ENCODE measurements at places on chromosomes 5 and 9.

GRCh38 chr5:59189472-59190244, 606.8 kb downstream of the RAB3C start:
- DNase-seq = no peak

- DNase-seq = no peak
These were observed 86.9 kb upstream of the GDNF start for GRCh38 chr5:37926732-37927131.

DNA sequence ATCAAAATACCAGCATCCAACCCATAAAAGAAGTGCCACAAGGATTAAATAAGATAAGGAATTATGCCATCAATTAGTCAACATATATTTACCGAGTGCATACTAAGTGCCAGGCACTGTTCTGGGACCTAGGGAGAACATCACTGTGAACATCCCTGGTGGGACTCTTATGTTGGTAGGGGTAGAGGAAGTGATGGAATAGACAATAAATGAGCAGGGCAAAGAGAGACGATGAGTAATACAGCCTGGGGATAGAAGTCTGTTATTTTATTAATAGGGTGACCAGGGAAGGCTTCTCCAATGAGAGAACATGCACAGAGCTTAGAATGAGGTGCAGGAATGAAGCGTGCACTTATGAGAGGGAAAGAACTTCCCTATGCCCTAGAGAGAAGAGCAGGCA, 47.4 kb upstream of the VLDLR start:
- DNase-seq = no peak

GRCh38 chr5:428754-429452, 14.1 kb upstream of the EXOC3 start:
- no peak for DNase-seq

GRCh38 chr5:143153332-143154119, 250.0 kb downstream of the NR3C1 start:
- no peak for DNase-seq

GRCh38 chr9:125700791-125701190, 6.2 kb downstream of the MAPKAP1 start:
- DNase-seq = peak; percentile 56

DNA sequence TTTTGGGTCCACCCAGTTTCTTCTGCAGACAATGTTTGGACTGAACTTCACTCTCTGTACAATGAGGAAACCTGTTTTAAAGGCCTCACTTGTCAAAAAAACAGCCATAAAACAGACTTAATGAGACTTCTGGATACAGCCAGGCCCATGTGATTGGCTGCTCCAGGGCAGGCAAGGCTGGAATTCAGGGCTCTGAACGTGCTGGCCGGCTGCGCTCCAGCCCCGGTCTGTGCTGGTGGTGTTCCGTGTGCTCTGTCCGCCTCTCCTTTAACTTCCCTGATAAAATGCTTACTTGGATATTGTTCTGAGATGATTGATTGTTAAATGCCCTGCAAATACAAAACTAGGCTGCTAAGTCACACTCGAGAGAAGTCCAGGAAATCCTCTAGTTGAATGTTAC, 131.2 kb upstream of the KLF4 start:
- no peak for DNase-seq

DNA sequence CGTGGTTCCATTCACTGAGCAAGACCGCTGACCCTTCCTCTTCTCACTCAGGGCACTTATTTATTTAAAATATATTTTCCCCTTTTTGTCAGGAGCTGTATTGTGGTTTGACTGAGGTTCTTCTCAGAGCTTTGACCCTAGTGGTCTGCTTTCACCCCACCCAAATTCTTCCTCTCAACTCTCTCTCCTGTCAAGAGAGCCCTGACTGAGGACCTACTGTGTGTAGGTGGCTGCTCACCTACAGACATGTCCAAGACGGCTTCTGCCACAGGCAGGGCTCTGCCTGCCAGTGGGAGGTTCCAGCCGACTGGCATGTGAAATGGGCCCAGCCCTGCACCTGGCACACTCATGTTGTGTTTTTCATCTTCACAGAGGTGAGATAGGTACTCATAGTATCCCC, 5.2 kb downstream of the DCANP1 start:
- DNase-seq = no peak

GRCh38 chr9:125639057-125639456, 68.0 kb downstream of the MAPKAP1 start:
- no peak for DNase-seq

DNA sequence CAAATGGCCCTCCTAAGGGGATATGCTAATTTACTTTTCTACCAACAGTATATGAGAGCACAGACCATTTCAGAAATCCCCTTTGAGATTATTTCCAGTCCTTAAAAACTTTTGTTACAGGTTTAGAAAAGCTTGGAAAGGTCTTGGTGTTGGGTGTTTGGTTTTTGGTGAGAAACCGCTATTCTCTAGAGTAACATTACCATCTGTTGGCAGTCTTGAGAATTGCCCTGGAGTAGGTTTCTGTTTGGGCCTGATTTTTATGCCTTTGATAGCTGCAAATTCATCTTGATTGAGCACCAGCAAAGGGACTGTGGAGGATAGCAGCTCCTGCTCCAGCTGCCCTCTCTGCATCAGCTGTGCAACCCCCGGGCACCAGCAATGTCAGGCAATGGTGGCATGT, 8.0 kb downstream of the NUDT2 start:
- DNase-seq = no peak

DNA sequence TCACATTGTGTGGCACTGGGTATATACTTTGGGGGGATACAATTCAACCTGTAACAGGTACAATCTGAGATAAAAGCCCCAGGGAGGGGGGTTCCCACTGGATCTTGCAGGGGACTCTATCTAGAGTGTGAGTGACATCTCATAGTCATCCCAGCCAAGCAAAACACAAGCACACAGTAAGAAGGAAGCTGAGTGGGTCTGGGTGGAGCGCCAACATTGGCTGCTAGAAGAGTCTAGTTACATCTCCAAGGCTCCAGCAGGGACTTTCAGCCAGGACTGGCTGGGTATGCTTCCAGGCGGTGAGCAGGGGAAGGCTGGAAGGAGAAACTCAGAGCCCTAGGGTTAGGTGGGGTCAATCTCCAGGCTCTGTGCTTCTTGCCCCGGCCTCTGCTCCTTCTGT, 53.0 kb downstream of the IL31RA start:
- DNase-seq = no peak

- DNase-seq = no peak
These were observed 14.9 kb upstream of the CTXN3 start for GRCh38 chr5:127634007-127634406.

GRCh38 chr5:167896814-167897213, 394.6 kb upstream of the WWC1 start:
- no peak for DNase-seq

- no peak for DNase-seq
These were observed 3.3 kb downstream of the ANKRD34B start for GRCh38 chr5:80566711-80567259.

- DNase-seq = no peak
These were observed 79.3 kb downstream of the TLE1 start for GRCh38 chr9:81609782-81610739.
